ENCODE measurements at places on chromosomes 1 and 21.

DNA sequence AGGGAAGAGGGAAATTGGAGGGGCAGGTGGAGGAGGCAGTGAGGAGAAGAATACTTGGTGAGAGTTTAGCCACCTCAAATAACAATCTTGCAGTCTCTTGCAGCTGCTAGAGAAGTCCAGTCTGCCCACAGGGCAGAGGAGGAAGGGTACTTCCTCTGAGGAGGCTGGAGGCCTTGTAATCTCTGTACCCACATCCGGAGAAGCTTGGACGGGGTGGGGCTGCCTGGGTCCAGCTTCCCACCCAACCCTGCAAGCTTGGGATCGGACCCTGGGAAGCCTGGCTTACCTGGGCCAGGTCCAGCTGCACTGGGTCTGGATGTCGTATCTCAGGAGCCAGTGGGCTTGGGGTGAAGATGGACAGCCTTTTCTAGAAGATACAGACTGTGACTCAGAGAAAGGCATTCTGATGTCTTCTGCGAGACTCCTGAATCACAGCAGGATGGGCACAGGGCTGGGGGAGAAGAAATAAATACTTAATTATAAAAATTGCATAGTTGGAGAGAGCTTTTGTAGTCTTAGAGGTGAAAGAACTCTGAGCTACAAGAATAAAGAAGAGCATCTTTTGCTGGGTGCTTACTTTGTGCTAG lies 111.8 kb upstream of the JUN start:
- no peak for DNase-seq

- DNase-seq: no peak
Observed at GRCh38 chr1:81032374-81032773, 768.4 kb upstream of the ADGRL2 start.

DNA sequence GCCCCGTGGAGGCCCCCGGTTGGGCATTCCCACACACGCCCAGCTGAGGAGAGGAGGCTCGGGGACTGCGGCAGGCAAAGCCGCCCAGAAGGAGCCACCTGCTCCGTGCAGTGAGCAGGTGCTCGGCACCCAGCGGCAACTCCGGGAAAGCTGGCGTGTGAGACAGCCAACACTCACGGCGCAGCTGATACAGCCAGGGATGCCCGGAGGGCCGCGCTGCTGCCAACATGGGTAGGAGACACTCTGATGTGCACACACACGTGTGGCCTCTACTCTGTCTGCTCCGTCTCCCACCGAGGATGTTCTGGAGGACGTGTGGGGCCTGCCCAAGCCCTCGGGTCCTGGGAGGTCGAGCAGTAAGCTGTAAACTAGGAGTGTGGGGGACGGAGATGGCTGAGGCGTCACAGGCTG lies 12.9 kb downstream of the MORN1 start:
- no peak for DNase-seq

DNA sequence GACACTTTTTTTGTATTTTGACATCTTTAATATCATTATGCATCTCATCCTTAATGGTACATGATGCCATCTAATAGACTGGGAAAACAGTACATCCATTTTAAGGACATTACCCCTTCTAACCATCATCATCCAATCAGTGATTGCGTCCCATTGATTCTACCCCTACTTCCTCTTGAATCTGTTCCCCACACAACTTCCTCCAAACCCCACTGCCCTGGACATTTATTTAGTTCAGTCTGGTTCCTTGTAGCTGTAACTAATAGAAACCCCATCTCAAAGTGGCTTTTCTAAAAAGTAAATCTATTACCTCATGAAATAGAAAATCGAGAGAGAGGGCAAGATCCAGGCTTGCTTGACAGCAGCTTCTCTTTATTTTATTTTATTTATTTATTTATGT lies 2.1 kb upstream of the ITLN1 start:
- DNase-seq: no peak

GRCh38 chr1:234601301-234602017 lies 8.5 kb downstream of the IRF2BP2 start:
- no peak for DNase-seq

GRCh38 chr1:190168116-190168892 lies 309.4 kb downstream of the BRINP3 start:
- no peak for DNase-seq

GRCh38 chr1:35615440-35615839 lies 25.9 kb downstream of the PSMB2 start:
- no peak for DNase-seq

- no peak for DNase-seq
Observed at GRCh38 chr1:170704256-170704655, 40.3 kb downstream of the PRRX1 start.

DNA sequence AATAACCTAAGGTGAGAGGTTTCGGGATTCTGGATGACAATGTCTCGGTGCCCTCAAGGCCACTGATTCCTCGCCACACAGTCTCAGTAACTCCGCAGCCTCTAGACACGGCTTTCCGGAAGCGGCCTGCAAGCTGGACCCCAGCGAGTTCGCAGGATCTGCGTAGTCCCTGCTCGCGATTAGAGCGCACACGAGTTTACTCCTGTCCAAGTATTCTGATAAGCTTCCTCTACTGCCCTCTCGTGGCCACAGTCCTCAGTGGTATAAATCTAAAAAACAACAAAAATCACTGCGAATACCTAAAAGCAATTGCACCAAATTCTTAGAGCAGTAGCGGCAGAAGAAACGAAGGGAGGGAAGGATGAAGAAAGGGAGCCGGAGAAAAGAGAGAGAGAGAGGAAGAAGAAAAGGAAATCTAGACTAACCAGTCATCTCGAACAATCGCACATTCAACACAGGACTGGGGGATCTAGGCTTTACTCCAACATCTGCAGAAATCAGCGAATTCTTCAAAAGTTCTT lies 1.1 kb upstream of the PLXNA2 start:
- peak; percentile 75 for DNase-seq

DNA sequence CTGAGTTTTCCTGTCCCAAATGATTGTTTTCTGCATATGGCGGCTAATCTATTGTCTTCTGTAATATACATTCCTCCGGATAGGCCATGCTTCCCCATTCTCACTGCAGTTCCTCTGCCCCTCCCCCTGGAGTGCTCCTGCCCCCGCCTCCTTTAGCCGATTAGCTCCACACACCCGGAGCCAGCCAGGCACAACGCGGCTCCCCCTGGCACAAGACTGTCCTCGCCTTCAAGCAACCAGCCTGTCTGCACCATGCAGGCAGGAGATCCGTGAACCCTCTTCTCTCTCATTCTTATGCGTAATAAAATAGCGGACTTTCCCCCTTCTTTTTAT lies 18.0 kb downstream of the SERTAD4 start:
- no peak for DNase-seq

- no peak for DNase-seq
Observed at GRCh38 chr1:206859082-206859521, 6.3 kb upstream of the IL20 start.

- no peak for DNase-seq
Observed at GRCh38 chr1:91952187-91952586, 3.0 kb downstream of the BRDT start.

- DNase-seq: no peak
Observed at GRCh38 chr1:16149146-16149545, 6.7 kb downstream of the EPHA2 start.

GRCh38 chr1:87024936-87025540 lies 110.6 kb downstream of the HS2ST1 start:
- no peak for DNase-seq

DNA sequence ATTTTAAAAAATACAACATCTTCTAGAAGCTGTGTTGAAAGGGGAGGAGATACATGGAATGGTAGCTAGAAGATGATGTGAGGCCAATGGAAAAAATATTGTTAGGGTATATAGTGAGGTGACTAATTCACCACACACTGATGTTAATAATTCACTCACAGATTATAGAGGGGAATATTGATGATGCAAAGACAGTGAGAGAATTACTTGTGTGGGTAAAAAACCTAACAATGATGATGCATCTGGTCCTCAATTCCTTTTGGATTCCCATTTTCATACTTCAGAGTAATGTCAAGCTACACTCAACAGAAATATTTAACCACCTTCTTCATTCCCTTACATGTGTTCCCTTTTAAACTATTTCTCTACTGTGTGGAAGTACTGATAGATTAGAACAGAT lies 169.5 kb upstream of the DPYD start:
- DNase-seq: no peak

- DNase-seq: no peak
Observed at GRCh38 chr1:29933067-29933466, 696.7 kb downstream of the PTPRU start.

GRCh38 chr1:169163059-169163458 lies 56.6 kb downstream of the ATP1B1 start:
- DNase-seq: no peak

DNA sequence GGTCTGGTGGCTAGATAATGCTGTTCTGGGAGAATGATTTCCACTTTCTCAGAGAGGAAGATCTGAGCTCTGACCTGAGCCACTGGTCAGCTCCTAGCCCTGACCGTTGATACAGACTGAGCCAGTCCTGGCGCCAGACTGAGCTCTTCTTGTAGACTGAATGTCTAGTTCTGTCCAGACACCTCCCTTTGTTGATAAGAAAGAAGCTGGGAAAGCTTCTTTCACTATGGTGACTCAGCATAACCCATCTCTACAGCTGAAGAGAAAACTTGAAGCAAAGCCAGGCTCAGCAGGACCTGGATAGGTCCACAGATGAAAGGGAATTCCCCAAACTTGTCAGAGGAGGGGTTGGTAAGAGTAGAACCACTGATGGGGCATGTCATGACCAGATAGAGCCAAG lies 9.9 kb upstream of the TRABD2B start:
- DNase-seq: no peak

DNA sequence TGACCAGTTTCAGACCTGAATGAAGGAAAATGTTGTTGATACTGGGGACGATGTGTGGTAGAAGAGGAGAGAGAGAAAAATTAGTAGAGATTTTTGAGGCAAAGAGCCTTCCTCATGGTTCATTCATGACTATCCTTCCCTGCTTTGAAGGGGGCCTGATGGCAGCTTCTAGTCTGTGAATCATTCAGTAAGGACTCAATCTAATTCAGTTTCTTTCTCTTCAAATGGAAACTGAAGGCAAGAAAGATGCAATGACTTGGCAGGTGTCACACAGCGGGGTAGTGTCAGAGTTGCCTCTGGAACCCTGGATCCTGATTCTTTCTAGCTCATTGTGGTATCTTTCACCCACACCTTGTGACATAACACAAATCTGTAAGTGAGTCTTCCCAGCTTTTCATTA lies 14.9 kb upstream of the CD5L start:
- no peak for DNase-seq

DNA sequence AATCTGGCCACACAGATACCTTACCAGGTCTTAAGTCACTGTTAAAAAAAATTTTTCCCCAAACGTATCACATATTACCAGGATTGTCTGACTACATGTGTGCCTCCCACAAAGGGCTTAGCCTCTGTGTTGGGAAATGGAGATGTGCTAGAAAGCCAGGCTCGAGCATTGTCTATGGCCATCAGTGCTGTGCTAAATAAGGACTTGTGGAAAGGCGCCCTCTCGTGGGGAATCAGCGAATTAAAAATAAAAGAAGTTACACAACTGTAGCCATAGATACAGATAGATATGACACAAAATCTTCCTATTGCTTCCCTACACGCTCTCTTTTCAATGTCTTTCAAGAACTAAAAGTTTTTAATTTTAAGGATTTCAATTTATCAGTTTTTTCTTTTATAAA lies 47.5 kb upstream of the CRNN start:
- no peak for DNase-seq

GRCh38 chr1:59375321-59376220 lies 78.7 kb downstream of the FGGY start:
- DNase-seq: no peak

DNA sequence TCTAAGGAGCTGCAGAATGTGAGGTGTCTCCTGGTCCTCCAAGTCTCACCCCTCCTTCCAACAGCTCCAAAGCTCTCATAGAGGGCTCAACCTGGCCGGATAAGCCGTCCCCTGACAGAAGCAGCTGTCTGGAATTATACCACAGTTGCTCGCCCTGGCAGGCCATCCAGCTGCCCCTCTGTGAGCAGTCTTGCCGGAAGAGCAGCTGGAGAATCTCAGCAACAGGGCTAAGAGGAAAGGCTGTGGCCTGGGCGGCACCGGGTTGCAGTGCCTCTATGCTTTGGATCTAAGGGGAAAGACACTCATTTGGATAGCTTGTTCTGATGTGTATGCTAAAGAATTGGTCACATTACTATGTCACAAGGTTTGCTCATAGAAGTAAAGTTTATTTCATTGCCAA lies 12.4 kb downstream of the TMCC2 start:
- DNase-seq: no peak

DNA sequence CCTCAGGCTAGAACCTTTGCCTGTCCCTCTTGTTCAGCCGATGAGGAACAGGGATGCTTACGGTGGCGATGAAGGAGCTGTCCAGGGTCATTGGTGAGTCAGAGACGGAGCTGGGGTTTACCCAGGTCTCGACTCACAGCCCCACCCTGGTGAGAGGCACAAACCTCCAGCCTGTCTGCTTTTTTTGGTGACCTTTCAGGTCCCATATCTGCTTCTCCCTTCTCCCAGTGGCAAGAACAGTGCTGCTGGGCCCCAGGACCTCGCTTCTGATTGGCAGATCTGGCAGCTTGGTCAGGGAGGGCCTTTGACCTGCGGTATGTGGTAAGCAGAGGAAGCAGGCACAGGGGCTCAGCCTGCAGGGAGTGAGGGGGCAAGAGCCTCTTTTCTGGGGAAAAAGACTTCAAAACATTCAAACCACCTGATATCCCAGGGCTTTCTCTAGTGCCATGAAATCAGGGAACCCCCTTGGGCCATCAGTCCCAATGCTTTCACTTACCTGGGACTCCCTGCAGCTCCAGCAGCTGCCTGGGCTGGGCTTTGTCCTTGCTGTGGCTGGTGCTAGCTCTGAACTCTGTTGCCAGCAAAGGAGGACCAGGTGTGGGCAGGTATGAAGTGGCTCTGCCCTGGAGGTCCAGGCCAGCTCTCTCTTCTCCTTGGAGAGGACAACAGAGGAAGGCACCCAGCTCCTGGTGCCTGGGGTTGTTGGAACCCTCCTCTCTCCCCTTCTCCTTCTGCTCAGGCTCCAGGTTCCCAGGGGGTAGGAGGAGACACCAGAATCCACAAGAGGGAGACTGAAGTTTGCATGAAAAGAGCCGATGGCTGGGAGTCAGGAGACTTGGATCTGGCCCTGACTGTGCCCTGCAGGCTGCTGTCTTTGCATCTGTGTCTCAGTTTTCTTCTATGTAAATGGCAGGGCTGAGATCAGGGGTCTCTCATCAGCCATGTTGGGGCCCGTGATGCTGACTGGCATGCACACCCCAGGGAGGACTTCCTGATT lies 41.4 kb downstream of the TRIM62 start:
- DNase-seq: no peak

GRCh38 chr1:47410068-47410455 lies 6.0 kb upstream of the FOXE3 start:
- no peak for DNase-seq
